Neural progenitor cell (in vitro differentiated cells): ENCODE measurements at places on chromosomes 1 and 21.

- peak; percentile 87 for DNase-seq
Observed at GRCh38 chr1:201792534-201793305, 36.2 kb upstream of the IPO9 start.

DNA sequence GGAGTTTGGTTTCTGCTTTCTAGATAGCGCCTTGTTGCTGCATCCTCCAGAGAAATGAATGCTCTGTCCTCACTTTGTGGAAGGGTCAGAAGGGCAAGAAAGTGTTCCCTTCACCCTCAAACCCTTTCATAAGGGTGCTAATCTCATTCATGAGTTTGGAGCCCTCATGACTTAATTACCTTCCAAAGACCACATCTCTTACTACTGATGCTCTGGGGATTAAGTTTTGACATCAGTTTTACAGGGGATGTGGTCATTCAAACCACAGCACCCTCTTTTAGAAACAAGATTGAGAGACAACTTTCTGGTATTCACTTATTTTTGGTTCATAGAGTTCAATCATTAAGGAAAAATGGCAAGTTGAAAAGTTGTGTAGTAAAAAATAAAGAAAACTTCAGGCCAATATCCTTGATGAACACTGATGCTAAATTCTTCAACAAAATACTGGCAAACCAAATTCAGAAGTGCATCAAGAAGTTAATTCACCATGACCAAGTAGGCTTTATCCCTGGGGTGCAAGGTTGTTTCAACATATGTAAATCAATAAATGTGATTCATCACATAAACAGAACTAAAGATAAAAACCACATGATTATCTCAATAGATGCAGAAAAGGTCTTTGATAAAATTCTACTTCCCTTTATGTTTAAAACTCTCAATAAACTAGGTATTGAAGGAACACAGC lies 442.1 kb downstream of the PTBP2 start:
- DNase-seq: no peak

DNA sequence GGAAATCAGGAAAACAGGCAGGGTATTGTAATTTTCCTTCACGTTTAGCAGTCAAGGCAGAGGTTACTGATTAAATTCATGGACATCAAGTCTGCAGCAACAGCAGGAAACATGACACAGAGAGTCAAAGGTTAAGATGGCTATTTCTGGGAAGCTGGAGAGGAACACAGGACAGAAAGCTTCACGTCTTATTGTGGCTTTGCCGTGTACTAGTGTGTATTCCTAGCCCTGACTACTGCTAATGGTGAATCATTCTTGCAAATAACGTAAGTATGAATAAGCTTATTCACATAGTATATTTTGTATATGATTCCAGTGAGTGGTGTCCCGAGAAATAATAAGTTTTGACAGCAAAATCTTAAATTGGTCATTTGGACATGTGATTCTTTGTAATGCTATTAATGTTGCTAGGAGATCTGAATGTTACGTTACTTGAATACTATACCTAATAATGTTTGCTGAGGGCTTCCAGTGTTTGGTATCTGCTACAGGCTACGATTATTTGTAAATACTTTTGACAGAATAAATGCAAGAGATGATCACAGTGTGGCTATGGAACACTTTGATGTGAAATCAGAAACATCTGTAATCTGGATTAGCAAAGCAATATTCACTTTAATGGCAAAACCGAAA lies 77.4 kb downstream of the DISP1 start:
- no peak for DNase-seq

- DNase-seq: no peak
Observed at GRCh38 chr1:6365047-6365446, 28.5 kb downstream of the ACOT7 start.

- DNase-seq: no peak
Observed at GRCh38 chr1:212769459-212770167, 22.0 kb downstream of the NSL1 start.

DNA sequence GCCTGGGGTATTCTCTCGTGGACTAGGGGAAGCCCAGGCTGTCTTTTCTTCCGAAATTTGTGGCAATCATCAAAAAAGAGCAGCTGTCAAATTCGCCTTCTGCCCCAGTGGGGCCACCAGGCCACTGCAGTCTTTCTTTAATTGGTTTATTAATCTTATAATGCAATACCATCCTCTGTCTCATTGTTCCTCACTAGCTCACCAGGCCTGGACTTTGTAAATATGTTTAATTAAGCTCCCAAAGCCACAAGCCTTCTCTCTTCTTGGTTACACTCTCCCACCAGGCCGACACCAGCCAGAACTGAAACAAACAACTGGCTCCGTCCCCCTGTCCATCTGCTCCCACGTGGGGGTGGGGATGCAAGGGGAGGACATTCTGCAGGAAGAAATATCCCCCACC lies 22.0 kb upstream of the CAMK1G start:
- DNase-seq: no peak

- no peak for DNase-seq
Observed at GRCh38 chr1:83043244-83043643, 955.7 kb downstream of the TTLL7 start.

GRCh38 chr1:24388331-24388885 lies 25.2 kb downstream of the STPG1 start:
- no peak for DNase-seq
